ENCODE measurements at places on chromosomes 12 and 14.

- DNase-seq: no peak
Measured at GRCh38 chr12:46483572-46484395, 111.2 kb upstream of the SLC38A2 start.

DNA sequence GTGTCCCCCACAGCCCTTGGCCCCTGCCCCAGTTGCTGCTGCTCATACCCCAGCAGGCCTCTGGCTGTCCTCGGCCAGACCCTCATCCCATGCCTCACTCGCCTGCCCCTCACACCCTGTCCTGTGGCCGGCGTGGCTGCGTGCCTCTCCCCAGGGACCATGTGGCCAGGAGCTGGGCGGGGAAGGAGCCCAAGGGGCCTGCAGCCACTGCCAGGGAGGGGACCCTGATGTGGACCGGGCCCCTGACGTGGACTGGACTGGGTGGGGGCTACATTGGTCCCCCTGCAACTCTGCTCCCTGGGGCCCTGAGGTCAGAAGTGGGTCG, 10.9 kb downstream of the FBRSL1 start:
- no peak for DNase-seq

- no peak for DNase-seq
Measured at GRCh38 chr14:61648377-61648776, 46.9 kb upstream of the HIF1A start.

- DNase-seq: no peak
Measured at GRCh38 chr14:72945356-72946027, 19.2 kb downstream of the DCAF4 start.

- DNase-seq: no peak
Measured at GRCh38 chr12:104063712-104064030, 660 bp upstream of the HCFC2 start.

DNA sequence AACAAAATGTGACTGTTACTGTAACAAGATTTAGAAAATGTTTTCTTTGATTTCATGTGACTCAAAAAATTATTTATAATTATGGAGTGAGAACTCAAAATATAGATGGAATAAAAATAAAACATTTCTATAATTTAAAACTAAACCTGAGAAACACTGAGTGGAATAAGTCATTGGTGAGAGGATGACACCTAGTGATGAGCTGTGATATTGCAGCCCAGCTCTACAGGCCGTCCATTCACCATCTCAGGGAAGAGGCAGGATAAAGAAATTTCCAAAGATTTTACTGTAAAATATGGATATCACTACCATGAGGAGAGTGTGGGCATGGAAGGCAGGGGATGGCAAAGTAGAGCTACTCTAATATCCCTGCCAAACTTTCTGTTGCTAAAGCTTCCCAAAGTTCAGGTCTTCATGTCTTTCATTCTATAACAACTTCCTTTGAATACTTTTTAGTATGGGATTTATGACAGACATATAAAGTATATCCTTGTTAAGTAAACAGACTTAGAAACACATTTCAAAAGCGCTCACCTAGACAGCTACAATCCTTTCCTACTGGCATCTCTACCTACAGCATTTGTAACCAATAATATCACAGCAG, 308.0 kb downstream of the ITPR2 start:
- DNase-seq: no peak

DNA sequence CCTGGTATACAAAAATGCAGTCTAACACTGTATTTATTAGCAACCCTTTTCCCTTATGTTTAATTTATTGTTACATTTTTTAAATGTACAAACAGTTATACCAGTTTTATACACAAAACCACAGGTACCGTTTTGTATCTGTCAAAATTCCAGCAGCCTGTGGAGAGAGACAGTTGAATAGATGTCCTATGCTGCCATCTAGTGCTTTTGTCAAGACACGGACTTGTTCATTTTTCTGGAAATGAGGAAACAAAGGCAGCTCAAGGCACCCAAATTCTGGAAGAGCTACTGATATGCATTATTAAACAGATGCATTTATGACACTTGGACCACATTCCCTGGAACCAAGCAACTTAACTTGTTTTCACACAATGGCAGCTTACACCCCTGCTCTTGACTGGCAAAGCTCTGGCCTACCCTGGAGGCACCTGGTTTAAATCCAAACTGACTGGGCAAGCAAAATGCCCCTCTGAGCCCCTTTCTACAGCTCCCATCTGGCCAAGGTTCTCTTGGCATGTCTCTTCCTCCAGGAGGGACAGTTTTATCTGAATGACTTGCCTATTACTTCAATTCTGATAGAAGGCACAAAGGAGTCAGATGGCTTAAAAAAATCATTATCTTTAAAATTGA, 286.9 kb upstream of the PRKD1 start:
- no peak for DNase-seq

DNA sequence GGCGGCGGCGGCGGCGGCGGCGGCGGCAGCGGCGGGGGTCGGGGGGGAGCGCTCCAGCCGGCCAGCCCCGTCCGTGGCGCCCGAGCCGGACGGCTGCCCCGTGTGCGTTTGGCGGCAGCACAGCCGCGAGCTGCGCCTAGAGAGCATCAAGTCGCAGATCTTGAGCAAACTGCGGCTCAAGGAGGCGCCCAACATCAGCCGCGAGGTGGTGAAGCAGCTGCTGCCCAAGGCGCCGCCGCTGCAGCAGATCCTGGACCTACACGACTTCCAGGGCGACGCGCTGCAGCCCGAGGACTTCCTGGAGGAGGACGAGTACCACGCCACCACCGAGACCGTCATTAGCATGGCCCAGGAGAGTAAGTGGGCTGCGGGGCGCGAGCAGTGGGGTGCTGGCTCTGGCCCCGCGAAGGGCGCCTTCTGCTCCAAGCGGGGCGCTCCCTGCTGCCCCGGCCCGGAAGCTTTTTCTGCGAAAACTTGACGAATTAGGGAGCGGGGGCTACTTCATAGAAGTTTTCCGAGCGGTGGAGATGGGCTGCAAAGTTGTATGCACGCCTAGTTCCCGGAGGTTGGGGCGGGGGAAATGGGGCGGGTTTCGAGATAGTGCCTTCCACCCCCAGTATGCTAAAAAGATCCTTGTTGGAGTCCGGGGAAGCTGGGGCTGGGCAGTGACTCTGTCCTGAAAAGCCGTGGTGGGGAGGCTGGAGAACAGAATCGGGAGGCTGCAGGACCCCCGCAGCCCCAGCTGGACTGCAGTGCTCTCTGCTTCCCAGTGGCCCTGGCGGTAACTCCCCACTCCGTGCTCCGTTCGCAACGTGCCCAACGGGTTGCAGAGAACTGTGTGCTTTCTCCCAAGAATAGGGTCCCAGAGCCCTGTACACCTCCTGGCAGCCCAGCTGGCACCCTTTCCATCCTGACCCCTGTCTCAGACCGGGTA, 751 bp downstream of the GDF11 start:
- peak; percentile 33 for DNase-seq

DNA sequence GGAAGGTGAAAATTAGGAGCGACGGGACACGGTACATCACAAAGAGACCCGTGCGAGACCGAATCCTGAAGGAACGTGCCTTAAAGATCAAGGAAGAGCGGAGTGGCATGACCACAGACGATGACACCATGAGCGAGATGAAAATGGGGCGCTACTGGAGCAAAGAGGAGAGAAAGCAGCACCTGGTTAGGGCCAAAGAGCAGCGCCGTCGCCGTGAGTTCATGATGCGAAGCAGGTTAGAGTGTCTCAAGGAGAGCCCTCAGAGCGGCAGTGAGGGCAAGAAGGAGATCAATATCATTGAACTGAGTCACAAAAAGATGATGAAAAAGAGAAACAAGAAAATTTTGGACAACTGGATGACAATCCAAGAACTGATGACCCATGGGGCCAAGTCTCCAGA, 385.3 kb downstream of the PDZRN4 start:
- no peak for DNase-seq

- no peak for DNase-seq
Measured at GRCh38 chr14:81350344-81351130, 49.6 kb downstream of the STON2 start.

GRCh38 chr12:6376079-6376869, 911 bp upstream of the SCNN1A start:
- no peak for DNase-seq

- no peak for DNase-seq
Measured at GRCh38 chr12:100724071-100724470, 70.5 kb upstream of the ANO4 start.

GRCh38 chr14:21874946-21875345, 201.3 kb upstream of the OR4E1 start:
- no peak for DNase-seq

GRCh38 chr12:601976-602699, 61.1 kb downstream of the NINJ2 start:
- no peak for DNase-seq

DNA sequence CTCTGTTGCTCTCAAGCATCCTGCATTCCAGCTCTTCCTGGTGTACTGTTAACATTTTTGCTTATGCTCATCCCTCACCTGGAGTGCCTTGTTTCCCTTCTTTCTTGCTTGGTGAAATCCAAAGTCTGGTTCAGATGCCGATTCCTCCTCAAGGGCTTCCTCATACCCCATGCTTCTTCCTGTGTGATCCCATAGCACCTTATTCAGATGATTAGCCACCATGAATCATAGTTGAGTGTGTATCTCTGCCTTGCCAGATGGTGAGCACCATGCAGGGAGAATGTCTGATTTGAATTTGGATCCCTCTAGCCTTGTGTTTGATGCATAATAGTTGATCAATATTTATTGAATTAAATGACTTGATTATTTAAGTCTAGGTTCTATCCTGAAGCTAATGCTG, 39.4 kb upstream of the ANO4 start:
- no peak for DNase-seq

DNA sequence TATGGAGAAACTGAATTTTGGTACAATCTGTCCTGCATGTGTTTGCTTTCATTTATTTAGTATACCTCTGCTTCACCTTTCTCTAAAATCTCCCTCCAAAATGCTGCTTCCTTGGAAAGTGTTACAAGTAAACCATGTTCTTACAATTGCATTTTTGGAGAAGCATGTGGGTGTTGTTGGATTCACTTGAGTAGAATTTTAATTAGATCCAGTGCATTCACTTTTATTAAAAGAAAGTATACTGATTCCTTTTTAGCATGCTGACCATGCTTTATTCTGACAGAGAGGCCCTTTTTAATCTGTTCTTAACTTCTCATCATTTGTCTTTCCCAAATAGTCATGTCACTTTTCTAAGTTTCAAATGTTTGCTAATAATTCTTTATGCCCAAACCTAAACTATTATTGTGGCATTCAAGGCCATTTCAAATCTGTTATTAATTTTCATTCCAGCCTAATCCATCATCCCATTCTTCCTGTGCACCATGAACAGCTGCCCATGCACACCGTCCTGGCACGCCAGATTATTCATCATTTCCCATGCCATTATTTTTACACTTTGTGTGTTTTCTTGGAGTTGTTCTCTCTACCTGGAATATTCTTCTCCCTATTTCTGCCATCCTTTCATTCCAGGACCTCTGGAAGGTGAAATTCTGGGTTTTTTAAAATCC, 90.7 kb downstream of the METTL25 start:
- DNase-seq: no peak

All from T-helper 1 cell (primary cell).